ENCODE measurements at places on chromosomes 7 and 10.

- DNase-seq: no peak
These were observed 51.3 kb upstream of the VIPR2 start for GRCh38 chr7:159195946-159196345.

DNA sequence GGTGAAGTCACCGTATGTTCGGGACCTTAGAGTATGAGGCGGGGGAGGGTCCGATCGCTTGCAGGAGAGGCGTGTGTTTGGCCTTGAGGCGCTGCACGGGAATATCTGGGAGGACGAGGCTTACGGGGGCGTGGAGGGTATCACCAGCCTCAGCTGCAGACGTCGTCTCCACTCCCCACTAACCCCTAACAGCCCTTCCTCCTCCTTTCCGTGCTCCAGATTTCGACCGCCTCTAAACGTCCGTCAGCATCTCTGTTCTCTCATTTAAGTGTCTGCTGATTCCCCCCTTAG is 23.5 kb upstream of the ZNF12 start:
- DNase-seq: no peak

GRCh38 chr10:92573091-92573797 is 649 bp downstream of the IDE start:
- DNase-seq: no peak

GRCh38 chr10:70820976-70821750 is 5.4 kb downstream of the SGPL1 start:
- DNase-seq: no peak

DNA sequence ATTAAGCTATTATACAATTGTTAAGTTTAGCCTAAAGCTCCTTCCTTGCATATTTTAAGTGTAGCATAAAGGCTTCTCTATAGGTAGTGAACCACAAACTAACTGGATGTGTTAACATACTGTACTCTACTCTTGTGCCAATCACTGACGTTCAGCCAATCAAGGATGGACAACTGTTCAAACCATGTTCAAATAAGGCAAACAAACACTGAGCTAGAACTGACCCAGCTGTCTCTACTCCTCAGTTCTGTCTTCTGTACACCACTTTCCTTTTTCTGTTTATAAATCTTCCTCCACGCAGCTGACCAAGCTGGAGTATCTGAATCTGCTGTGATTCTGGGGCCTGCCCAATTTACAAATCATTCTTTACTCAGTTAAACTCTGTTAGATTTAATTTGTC is 188.7 kb upstream of the MBL2 start:
- DNase-seq: no peak

- DNase-seq: no peak
These were observed 495.5 kb upstream of the C7orf33 start for GRCh38 chr7:148095066-148095465.

GRCh38 chr10:6507311-6507710 is 72.8 kb downstream of the PRKCQ start:
- DNase-seq: no peak

DNA sequence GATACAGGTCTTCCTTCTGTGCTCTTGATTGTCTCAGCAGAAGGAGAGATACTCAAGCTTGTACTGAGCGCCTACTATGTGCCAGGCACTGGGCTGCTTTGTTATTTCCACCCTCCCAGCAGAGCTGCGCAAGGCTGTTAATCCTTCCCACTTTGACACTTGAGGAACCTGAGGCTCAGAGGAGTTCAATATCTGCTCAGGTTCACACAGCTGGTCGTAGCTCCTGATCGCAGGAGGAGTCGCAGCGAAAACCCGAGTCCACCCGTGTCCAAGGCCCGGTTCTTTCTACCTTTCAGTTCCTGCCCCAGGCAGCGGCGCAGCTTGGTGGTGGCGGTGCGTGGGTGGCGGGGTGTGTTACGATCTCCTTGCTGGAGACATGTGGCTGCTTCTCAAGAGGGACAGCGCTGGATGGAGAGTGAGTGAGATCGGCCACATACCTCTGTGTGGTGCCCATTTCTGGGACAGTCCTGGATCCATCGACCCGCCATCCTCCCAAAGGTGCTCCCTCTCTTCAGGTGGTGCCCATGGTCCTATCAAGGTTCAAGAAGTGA is 26.5 kb upstream of the SAMD8 start:
- DNase-seq: no peak

DNA sequence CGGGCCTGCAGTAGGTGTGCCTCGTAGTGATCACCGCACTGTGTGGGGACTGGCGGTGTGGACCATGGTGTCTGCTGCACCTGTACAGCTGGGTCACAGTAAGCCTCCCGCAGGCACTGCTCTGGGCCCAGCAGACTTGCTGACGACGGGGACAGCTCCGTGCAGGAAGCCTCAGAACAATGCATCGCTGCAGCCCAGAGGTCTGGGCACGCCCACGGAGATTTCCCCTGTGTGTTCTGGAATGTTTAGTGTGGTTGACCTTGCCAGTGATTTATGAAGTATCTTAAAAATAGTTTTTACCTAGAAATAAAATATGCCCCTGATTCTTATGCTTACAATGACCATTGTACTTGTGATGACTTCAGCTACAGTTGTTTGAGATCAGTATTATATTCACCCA is 59.1 kb upstream of the ZNF32 start:
- peak; percentile 60 for DNase-seq

DNA sequence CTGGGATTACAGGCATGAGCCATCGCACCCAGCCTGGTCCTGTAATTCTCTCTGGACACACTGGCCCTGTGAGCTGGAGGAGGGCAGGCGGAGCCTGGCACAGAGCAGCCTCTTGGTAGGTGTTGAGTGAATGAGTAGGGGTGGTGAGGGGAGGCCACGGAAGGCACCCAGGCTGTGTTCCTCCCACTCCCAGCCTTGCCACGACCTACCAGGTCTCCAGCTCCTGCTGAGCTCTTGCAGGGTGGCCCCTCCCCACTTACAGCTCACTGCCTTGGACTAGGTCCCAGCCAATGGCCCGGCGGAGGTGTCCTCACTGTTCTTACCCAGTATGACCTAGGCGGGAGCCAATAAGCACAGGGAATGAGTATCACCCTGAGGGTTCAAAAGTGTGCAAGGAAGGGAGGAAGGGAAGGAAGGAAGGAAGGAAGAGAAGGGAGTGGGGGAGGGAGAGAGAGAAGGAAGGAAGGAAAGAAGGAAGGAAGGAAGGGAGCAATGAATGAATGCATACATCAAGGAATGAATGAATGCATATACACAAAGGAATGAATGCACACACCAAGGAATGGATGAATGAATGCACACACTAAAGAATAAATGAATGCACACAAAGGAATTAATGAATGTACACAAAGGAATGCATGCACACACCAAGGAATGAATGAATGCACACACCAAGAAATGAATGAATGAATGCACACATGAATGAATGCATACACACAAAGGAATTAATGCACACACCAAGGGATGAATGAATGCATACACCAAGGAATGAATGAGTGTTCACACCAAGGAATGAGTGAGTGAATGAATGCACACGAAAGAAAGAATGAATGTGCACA is 45.5 kb downstream of the GTF2IRD1 start:
- no peak for DNase-seq

All from brain microvascular endothelial cell (primary cell).